Vagina (tissue), 2 donors: ENCODE measurements at places on chromosomes 12 and 14.

DNA sequence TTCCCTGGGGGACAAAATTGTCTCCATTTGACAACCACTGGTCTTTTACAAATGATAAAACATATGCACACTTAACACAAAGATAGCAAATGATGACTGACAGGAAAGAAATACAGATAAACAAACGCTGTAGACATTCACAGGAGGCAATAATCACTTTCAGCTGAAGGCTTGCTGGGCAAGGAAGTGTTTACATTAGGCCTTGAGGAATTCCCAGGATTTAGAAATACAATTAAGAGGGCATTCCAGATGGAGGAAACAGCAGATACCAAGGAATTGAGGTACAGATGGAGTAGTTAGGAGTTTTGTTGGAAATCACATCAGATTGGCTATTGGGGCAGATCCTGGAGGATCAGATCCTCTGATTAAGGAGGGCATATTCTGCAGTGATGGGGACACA lies 93.9 kb downstream of the DYRK2 start:
- DNase-seq, result no peak

DNA sequence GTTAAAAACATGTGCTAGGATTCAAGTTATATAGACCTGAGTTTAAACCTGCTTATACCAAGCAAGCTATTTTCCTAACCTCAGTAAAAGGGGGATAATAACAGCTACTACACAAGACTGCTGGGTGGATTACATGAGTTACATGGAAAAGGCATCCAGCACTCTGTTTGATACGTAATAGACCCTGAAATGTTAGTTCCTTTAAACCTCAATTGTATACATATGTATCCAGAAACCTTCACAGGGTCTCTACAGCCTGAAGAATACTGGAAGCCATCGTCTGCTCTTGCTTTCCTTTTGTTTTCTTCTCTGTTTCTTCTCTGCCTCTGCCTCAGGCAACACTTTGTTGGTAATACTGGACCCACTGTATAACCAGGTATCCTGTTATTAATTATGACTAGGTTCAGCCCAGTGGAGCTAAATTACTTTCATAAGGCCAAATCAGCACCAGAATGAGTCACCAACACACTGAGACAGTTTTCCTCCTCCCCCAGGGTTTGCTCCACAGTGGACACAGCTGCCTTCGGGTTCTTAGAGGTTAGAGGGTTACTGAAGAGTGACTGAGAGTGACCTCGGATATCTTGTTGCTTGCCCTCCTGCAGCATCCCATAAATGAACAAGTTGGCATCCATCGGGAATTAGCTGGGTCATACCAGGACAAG lies 127.1 kb downstream of the CAPZA3 start:
- DNase-seq, result no peak

DNA sequence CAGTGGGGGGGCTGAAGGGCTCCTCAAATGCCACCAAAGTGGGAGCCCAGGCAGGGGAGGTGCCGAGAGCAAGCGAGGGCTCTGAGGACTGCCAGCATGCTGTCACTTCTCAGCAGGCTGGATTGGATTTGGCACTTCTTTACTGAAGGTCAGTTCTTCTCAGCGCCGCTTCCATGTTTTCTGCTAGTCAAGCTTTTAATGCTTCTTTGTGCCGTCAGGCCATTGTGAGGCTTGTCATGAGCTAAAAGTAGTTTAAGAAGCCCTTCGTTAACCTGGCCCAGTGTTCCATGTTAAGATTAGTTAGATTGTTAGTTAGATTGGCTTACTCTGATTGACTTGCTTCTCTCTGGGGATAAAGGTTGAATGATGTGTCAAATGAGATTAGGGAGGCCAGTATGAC lies 13.4 kb downstream of the GABARAPL1 start:
- no peak for DNase-seq

- no peak for DNase-seq
These were observed 448.0 kb upstream of the FBXO33 start for GRCh38 chr14:39880106-39880695.

GRCh38 chr12:80400571-80400991 lies 43.5 kb upstream of the PTPRQ start:
- DNase-seq, result no peak

- DNase-seq, result no peak
These were observed 1.5 kb downstream of the CORO1C start for GRCh38 chr12:108729612-108730364.

- DNase-seq, result no peak
These were observed 727.1 kb upstream of the TBX3 start for GRCh38 chr12:115411121-115411520.

DNA sequence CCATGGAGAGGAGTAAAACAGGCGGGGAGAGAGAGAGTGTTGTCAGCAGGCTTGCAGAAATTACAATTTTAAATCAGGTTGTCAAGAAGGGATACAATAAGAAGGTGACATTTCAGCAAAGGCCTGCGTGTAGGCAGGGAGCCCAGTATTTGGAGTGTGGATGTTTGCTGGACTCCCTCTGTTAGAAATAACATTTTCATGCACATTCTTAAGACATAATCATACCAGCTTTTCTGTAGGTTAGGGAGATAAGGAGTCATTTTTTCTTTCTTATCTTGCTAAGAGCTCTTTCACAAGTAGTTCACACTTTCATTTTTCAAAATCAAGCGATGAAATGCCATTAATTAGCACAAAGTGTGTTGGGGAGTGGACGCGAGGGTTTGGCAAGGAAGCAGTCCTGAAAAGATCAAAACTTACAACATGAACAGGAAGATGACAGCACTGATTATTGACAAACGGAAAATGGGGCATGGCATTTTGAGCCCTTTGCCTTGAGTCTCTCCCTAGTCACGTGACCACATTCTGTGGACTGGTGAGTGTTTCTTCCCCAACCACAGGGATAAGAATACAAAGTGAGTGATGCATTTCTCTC lies 160.2 kb downstream of the DAD1 start:
- no peak for DNase-seq

GRCh38 chr14:86022031-86022629 lies 492.2 kb downstream of the FLRT2 start:
- no peak for DNase-seq

DNA sequence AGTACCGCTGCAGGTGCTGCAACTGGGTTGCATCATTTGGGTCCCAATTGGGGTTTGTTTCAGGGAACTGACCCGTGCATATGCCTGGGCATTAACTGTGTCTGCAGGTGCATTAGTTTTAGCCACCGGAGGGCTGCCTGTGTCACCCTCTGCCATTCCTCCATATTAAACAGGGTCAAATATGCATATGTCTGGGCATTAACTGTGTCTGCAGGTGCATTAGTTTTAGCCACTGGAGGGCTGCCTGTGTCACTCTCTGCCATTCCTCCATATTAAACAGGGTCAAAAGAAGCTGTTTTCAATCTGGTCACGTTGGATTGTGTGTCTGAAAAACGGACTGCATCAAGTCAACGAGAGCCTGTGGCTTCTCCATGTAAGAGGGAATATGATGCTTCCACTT lies 1317.0 kb downstream of the TMEM121 start:
- no peak for DNase-seq

DNA sequence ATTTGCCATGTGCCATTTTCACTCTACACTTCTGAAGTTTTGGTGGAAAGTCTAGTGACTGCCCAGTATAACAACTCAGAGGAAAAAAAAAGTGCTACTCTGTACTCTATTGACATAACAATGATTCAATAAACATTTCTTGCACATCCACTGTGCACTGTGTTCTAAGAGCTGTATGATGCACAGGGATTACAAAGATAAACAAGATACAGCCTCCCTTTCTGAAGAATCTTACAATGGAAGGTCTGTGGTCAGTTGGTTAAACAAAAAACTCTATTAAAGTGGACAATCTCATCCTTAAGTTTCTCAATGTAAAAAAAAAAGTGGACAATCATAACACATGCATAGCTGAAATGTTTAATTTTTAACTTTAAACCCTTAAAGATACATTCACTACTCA lies 105.7 kb upstream of the RASSF8 start:
- no peak for DNase-seq

DNA sequence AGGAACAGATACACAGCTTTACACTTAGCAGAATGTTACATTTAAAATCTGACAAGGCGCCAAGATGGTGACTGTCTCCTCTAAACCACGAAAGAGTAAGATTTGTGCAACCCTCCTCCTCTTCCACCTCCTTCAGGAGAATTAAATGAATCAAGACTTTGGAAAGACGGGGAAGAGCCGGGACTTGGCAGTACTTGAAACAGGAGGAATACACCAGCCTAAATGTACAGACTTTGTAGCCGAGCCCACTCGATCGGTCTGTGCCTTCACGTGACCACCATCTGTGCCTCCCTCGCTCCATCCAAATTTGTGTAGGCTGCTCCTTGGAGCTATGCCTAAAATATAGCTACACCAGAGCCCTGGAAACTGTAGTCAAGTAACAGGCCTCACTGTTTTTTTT lies 38.3 kb downstream of the SSPN start:
- no peak for DNase-seq

DNA sequence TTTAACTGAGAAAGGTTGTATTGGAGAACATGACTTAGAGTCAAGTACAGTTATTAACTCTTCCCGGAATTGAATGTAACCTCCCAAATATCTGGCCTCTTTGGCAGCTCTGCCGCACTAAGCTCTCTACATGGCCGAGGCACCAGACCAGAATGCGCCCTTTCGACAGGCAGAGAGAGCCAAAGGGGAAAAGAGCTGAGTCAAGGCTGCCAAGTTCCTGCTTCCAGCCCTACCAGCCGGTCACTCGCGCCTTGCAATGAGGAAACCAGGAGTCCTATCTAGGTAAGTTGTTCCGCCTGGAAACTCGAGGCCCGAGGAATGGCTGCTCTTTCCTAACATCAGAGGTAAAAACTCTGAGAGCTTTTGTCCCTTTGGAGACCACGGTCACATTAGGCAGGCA lies 172.2 kb downstream of the BRMS1L start:
- no peak for DNase-seq

GRCh38 chr12:114665411-114666260 lies 18.3 kb downstream of the TBX3 start:
- no peak for DNase-seq

DNA sequence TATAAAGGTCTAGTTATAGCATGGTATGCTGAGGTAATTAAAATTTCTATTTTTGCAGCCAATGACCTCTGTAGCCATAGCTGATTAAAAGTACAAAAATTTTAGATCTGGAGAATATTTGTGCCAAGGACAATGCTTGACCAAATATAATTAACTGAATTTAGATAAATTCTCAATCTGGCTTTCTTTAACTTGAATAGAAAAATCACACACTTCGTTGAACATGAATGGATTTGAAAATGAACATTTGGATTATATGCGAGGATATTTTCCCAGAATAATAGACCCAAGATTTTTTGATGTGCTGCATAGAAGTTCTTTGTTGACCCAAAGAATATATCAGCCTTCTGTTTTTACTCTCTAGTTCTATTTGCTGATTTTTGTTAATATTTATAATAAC lies 38.4 kb upstream of the G2E3 start:
- DNase-seq, result no peak

DNA sequence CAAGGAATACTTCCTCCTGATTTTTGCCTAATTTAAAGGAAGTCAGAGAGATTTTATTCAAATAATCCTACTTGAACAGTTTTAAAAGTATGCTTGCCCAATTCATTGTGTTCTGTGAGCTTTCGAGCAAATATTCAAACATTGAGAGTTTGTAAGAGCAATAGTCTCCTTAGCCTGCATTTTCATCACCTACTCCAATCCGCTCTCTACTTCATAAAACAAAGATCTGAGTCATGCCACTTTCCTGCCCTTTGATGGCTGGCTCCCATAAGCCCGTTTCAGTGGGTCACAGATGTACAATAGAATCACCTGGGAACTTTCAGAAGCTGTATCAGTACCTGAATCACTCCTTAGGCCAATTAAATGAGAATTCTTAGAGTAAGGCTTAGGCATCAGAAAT lies 319.2 kb downstream of the PDZRN4 start:
- DNase-seq, result no peak

DNA sequence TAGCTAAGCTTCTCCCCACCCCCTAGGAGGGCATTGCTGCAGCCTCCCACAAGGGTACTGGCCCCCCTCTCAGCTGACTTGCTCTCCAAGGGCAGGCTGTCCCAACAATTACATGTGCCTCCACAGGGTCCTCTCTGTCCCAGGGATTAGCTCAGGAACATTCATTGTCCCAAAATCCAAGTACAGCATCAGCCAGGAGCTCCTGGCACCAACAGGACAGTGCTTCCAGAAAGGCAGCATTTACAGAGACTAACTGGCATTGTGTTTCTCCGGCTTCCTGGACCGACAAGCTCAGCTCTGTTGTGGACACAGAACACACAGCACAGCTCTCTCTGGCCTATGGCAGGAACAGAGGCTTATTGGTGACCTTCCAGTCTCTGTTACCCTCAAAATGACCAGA lies 21.7 kb downstream of the ABCD4 start:
- no peak for DNase-seq

DNA sequence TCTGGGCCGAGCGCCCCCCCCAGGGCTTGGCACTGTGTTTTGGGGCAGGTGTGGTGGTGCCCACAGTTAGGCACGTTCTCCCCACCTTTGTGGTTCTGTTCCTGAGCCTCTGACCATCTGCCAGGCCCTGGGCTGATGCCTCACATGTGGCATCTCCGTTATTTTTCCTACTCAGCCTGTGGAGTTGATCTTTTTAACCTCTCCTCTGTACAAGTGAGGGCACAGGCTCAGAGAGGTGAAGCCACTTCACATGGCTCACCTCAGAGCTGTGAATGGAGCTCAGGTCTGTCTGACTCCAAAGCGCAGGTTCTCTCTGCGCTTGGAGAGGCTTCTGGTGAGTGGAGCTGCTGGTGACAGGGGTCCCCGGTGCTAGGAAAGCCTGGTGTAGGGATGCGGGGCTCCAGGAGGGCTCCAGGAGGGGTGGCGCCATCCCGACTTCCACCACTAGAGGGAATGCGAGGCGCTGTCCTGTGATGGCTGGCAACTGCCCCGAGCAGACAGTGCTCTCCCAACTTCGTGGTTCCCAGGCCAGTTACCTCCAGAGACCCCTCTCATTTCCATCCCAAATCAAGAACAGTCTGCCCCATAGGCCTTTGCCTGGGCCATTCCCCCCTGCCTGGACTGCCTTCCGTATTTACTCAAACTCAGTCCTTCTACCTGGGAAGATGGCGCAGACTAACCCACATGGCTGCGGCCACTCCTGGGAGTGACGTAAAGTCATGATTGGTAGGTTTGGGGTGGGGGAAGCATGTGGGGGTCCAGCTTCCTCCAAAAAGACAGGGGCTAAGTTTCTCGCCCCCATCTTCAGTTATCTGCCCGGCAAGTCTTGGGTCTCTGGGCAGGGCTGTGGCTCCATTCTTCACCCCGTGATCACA lies 9.9 kb downstream of the BCL7A start:
- no peak for DNase-seq
